ENCODE measurements at places on chromosomes 2 and 18.

GRCh38 chr2:8515864-8516533 lies 165.9 kb upstream of the ID2 start:
- no peak for DNase-seq

DNA sequence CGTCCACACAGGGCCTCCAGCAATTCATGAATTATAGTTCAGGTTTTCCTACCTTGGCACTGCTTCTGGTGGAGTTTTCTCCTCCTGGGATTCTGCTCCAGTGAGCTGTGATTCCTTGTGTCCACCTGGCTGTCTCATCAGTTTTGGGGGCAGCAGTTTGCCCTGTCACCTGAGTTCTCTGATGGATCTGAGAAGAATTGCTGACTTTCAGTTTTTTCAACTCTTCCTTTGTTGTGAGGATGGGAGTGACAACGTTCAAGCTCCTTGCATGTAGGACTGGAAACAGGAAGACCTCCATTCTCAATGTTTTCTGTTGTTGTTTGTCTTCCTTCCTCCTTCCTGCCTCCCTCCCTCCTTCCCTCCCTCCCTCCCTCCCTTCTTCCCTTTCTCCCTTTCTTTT lies 359.0 kb downstream of the TSN start:
- no peak for DNase-seq

GRCh38 chr2:224031358-224031970 lies 7.6 kb downstream of the SERPINE2 start:
- DNase-seq, result no peak

GRCh38 chr2:176293334-176293733 lies 24.1 kb downstream of the MTX2 start:
- DNase-seq, result no peak

- DNase-seq, result no peak
Measured at GRCh38 chr2:85112906-85113625, 20.1 kb upstream of the TCF7L1 start.

- no peak for DNase-seq
Measured at GRCh38 chr2:170531876-170532275, 183.3 kb upstream of the SP5 start.

DNA sequence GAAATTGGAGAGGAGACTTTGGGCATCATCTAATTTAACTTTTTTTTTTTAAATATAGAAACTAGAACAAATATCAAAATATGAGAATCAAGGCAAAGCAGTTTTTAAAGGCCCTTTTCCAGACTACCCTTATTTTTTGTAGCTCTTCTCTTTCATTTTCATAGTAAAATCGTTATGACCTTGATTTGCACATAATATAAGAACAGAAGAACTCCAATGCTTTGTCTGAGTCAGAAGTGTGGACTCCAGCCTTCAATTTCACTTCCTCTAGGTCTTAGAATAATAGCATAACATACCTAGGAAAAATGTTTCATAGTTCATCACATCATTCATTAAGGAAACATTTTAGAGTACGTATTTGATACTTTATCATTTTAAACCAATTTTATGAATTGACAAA lies 74.4 kb downstream of the ANKRD12 start:
- no peak for DNase-seq

GRCh38 chr2:18557121-18557520 lies 3.3 kb downstream of the RDH14 start:
- no peak for DNase-seq

DNA sequence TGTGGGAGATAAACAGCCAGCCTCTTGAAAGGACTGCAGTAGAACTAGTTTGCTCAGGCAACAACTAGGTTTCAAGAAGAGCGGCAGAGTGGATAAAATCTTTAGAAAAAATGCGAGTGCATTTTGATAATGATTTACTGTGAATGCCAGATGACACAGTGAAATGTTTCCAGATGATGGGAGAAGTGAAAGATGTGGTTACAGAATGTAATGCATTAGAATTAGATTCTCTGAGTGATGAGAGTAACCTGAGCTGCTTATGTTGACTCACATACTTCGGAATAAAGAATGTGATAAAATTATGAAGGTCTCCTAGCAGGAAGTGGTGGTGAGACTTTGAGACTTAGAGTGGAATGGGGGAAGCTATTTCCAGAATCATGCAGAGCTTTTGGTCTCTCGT lies 184.3 kb downstream of the GULP1 start:
- no peak for DNase-seq

DNA sequence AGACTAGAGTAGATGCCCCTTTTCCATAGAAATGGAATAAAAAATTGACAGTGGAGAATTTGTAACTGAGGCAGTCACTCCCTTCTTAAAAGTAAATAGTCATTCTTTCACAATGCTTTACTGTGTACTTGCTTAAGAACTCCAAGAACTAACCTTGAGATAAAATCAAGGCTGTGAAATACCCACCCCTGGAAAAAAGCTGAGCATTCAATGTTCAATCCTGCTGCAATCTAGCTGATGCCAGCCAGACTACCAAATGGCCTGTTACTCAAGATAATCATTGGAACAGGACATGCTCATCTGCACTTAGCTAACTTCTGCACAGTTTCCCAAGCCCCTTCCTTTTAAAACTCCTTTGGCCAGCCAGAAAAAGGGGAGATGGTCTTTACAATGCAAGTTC lies 367.4 kb upstream of the GULP1 start:
- DNase-seq, result no peak

DNA sequence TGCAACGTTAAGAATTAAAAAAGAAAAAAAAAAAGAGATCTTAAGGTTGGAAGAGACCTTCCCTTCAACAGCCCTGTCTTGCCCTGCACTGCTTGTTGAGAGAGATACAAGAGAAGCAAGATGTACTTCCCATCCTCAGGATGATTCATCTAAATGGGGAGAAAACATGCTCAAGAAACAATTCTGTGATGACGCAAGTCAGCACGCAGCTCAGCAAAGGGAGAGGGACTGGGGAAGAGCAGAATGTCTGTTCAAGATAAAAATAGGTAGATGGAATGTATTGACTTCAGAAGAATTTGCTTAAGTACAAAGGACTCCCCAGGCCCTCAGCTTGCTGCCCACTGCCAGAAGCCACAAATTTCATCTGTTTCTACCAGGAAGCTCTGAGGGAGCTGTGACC lies 198.2 kb upstream of the SPRED2 start:
- no peak for DNase-seq

GRCh38 chr2:64819774-64820688 lies 166.3 kb upstream of the SERTAD2 start:
- no peak for DNase-seq

- no peak for DNase-seq
Measured at GRCh38 chr2:42223067-42223854, 54.1 kb downstream of the EML4 start.

GRCh38 chr2:235050980-235051351 lies 99.1 kb downstream of the SH3BP4 start:
- DNase-seq, result no peak

GRCh38 chr2:62287899-62288880 lies 92.3 kb downstream of the B3GNT2 start:
- no peak for DNase-seq

DNA sequence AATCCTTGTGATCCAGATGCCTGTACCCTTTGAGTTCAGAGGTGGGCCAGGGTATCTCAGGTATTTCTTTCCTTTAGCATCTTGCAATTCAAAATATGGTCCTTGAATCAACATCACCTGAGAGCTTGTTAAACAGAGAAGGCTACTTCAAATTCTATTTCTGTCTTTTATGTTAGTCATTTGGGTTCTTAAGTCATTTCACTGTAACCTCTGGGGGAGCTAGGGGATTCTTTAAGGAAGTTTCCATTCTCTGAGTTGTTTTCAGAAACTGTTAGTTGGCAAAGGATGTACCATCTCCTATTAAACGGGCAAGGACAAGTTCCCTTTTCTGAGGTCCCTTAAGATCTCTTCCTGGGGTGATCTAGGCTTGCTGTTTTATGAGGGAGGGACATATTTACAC lies 16.6 kb downstream of the CFLAR start:
- DNase-seq, result no peak

- DNase-seq, result no peak
Measured at GRCh38 chr2:127023504-127023903, 83.5 kb downstream of the BIN1 start.

DNA sequence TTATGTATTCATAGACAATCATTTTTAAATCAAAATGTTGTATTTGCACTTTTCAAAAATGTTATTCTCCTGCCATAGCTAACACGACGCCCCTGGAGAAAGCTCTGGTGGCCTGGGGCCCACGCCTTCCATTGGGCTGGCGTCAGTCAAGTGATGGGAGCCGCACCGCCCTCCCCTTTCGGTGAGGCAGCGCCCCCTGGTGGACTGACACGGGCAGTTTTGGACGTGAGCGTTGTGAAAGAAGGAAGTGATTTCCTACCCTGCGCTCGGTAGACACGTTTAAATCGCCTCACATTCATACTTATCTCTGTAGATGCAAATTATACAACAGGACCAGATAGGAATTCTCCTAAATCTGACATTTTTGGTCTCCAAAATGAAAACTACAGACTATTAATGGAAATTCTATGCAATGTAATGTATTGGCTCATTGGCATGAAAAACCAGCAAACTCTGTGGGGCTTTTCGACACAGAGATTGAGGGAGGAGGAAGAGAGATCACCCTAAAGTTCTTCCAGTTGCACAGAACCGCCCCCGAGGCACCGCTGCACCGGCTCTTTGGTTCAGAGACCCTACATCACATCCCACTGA lies 326.2 kb upstream of the SOX11 start:
- no peak for DNase-seq

DNA sequence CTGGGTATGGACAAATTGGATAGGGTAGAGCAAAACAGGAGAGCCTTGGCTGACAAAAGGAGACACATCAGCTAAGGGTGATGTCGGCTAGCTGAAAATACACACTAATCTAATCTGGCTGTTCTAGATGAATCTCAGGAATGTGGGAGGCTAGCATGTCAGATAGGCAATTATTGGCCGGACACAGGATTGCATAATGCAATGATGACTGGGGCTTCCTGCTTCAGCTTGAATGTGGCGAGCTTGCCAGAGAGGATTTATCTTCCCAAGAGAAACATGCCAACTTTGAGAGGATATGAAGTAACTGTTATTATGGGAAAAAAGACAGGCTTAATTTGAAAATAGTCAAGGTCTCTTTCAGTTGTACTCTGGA lies 102.4 kb downstream of the TRIB2 start:
- no peak for DNase-seq

DNA sequence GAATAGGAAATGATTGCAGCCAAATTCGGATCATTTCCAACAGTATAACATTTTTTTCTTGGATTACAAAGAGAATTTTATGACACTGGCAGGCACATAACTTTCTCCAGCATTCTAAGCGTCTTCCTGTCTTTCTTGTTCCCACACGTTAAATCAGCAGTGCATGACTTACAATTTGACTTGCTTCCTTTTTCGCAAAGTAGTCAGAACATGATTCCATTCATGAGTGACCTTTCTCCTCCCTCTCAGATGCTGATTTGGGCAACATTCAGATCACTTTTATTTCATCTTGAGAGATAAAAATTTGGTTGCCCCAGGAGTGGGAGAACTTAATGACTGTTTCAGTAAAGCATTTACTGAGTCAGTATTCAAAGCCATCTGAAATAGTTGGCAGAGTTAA lies 858.7 kb upstream of the ACVR2A start:
- DNase-seq, result no peak

GRCh38 chr2:234960175-234961088 lies 8.6 kb downstream of the SH3BP4 start:
- peak; percentile 25 for DNase-seq

DNA sequence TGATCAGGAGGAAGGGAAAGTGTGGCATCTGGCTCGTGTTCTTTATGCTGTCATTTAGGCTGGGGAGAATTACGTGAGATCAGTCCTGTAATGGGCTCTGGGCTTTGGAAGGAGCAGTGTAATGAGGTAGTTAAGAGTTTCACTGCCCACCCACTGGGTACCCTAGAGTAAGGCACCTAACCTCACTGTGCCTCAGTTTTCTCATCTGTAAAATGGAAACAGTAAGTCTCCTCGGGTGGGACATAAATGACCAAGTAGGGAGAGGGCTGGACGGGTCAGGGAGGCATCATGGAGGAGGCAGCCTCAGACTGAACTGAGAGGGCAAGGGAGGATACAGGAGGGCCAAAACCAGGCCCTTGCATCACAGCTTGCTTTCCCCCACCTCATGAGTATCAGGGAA lies 97.3 kb upstream of the MCFD2 start:
- DNase-seq, result no peak

DNA sequence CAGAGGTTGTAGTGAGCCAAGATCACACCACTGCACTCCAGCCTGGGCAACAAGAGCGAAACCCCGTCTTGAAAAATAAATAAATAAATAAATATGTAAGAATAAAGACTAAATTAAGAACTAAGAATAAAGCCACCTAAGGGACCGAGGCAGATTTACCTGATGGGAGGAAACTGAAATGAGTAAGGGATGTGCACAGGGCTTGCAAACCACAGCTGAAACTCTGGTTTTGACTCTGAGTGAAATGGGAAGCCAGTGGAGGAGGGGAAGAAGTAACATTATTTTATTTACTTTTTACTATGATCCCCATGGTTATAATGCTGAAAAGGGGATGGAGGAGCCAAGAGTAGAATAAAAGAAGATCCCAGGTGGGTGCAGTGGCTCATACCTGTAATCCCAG lies 107.3 kb downstream of the CABYR start:
- no peak for DNase-seq

DNA sequence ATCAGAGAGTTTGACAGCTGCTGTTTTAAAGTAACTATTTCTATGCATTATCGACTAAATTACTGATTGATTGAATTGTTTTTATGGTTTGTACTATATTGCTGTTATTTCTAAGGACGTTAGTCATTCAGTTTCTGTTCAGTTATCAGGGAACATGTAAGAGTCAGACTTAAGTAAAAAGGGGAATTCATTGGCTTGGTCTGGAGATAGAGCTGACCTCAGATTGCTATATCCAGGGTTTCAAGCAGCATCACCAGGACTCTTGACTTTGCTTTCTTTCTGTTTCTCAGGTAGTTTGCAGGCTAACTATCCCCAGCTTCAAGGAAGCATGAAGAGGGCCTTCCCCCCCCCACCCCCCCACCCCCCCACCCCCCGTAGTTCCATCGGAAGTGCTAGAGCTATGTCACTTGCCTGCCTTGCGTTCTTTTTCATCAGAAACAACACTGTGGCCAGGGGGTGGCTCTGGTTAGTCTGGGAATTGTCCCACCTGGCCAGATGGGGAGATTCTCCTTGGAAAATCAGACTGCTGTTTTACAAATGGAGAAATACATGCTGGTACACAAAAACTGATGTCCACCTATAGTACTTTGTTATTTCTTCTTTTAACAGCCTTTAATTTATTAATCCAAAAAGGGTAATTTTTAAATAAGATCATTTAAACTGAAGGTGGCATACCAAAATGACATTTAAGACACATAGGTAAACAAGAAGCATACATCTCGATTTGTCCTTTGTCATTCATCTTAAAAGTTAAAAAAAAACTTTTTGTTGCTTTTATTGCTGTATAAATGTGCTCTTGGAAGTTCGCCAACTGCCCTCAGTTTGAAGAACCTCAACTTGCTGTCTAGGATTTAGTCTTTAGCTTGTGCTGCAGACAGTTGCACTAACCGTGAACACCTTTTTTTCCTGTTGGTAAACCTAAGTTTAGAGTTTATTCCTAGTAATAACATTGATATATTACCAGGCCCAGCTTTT lies 9.4 kb downstream of the SMAD4 start:
- DNase-seq, result no peak

- DNase-seq, result no peak
Measured at GRCh38 chr2:223217373-223217772, 165.4 kb downstream of the KCNE4 start.

GRCh38 chr2:12119841-12120240 lies 373.4 kb downstream of the LPIN1 start:
- DNase-seq, result no peak

- no peak for DNase-seq
Measured at GRCh38 chr2:225569995-225570394, 170.5 kb downstream of the NYAP2 start.
